ENCODE measurements at places on chromosomes 7 and 10. TPM values are rescaled to one million over a fixed set of nuclear protein-coding genes. Genes with fewer than 3 reads are reported as not detected.

The AMPH gene
- total RNA-seq = 9.8 TPM

The GLI3 gene
- 57.9 TPM for total RNA-seq

The DDC gene
- total RNA-seq = not detected

The MYH16 gene
- total RNA-seq = not detected

The TMEM229A gene
- total RNA-seq = not detected

GRCh38 chr10:61835946-61836887 lies 65.3 kb upstream of the ARID5B start:
- no peak for DNase-seq
- H3K27me3 ChIP-seq = no peaks in the 10 kb centered on the region
- H3K4me1 ChIP-seq = peaks cover 38% of the 10 kb centered on the region
- H3K4me3 ChIP-seq = peak overlapping the region; percentile 27
- H3K36me3 ChIP-seq = peaks cover 1% of the 10 kb centered on the region

DNA sequence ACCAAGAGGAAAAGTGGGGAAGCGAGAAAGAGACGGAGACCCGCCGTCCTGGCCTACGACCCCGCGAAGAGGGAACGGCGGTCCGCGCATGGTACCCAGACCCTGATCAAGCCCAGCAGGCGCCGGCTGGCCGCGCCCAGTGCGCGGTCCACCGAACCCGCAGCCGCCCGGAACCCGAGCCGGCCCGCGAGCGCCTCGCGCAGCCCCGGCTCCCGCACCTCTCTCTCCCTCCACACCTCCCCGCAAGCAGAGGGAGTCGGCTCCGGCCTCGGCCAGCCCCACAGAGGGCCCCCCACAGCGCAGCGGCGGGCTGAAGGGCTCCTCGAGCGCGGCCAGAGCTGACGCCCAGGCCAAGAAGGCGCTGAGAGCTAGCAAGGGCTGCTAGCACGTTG lies 164.7 kb downstream of the AGMO start:
- H3K36me3 ChIP-seq = peaks cover 4% of the 10 kb centered on the region
- peaks cover 9% of the 10 kb centered on the region for H3K4me1 ChIP-seq
- H3K27me3 ChIP-seq = no peaks in the 10 kb centered on the region
- H3K4me3 ChIP-seq = no peak overlapping the region
- no peak overlapping the region for H3K27ac ChIP-seq

DNA sequence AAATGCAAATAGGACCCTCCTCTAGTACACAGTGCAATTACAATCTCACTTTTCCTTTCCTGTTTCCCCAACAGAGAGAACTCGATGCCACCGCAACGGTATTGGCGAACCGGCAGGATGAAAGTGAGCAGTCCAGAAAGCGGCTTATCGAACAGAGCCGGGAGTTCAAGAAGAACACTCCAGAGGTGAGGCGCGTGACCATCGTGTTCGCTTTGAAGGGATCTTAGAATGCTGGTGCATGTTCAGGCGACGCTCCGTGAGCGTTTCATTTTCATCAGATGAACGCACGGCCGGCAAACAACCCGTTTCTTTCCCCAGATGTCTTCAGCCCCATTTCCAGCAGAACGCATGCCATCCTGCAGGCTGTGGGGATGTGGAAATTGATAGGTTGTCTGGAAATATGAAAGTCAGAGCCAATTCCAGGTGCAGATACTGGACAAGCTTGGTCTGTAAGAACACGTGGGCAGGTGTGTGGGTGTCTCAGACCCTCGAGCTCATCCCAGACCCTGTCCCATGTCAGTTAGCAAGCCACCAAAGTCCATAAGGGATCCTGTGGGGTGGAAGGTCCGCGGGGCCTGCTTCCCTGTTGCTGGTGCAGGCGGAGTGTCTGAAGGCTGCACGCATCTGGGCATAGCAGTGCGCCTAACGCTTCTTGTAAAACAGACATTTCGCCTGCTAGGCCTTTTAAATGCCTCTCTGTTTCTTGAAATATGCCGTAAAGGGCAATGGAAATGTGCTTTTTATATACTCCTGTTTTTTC lies 98.8 kb downstream of the CUX1 start:
- no peak overlapping the region for H3K4me3 ChIP-seq
- H3K4me1 ChIP-seq = peaks cover 3% of the 10 kb centered on the region
- no peak for DNase-seq

- H3K4me1 ChIP-seq = peaks cover 4% of the 10 kb centered on the region
- no peaks in the 10 kb centered on the region for H3K27me3 ChIP-seq
- no peak for DNase-seq
- no peak overlapping the region for H3K4me3 ChIP-seq
- no peaks in the 10 kb centered on the region for H3K36me3 ChIP-seq
- H3K27ac ChIP-seq = no peak overlapping the region
Observed at GRCh38 chr7:24911213-24911603, 68.8 kb downstream of the OSBPL3 start.

- peaks cover 23% of the 10 kb centered on the region for H3K27me3 ChIP-seq
- H3K4me1 ChIP-seq = no peaks in the 10 kb centered on the region
- no peak overlapping the region for H3K27ac ChIP-seq
- H3K36me3 ChIP-seq = no peaks in the 10 kb centered on the region
Observed at GRCh38 chr10:58107506-58107905, 160.2 kb downstream of the IPMK start.

DNA sequence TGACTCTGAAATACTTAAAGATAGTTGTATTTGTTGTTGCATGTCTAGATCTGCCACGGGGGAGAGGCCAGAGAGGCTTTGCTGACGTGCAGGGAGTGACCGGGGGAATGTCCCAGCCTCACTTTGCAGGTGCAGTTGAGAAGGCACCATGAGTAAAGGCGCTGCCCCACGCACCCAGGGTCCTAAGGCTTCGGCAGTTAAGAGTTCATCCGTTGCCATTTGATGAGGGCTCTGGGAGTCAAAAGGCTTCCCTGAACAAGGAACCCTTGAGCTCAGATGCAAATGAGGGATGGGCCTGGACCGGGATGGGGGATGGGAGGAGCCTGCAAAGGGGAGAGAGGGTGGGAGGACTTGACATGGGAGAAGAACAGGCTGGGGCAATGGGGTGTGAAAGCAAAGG lies 20.4 kb downstream of the PPP2R2D start:
- peaks cover 14% of the 10 kb centered on the region for H3K4me1 ChIP-seq
- peak overlapping the region; percentile 53 for H3K27ac ChIP-seq
- DNase-seq = no peak
- peaks cover 4% of the 10 kb centered on the region for H3K36me3 ChIP-seq
- H3K4me3 ChIP-seq = no peak overlapping the region
- no peaks in the 10 kb centered on the region for H3K27me3 ChIP-seq

DNA sequence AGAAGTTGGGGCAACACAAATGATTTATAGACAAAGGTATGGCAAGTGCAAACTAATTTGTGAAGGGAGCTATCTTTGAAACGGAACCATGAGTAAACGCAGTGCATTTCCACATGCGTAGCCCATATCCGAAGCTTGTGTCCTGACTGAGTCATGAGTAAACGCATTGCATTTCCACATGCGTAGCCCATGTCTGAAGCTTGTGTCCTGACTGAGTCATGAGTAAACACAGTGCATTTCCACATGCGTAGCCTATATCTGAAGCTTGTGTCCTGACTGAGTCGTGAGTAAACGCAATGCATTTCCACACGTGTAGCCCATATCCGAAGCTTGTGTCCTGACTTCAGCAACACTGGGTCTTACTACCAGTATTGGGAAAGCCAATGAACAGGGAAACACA lies 95.0 kb downstream of the CELF2 start:
- no peaks in the 10 kb centered on the region for H3K27me3 ChIP-seq
- no peak for DNase-seq
- H3K4me1 ChIP-seq = no peaks in the 10 kb centered on the region
- H3K4me3 ChIP-seq = no peak overlapping the region
- H3K27ac ChIP-seq = no peak overlapping the region

DNA sequence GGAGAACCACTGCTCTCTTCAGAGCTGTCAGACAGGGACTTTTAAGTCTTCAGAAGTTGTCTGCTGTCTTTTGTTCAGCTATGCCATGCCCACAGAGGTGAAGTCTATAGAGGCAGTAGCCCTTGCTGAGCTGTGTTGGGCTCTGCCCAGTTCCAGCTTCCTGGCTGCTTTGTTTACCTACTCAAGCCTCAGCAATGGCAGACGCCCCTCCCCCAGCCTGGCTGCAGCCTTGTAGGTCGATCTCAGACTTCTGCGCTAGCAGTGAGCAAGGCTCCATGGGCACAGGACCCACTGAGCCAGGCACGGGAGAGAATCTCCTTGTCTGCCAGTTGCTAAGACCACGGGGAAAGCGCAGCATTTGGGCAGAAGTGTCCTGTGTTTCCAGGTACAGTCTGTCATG lies 12.1 kb upstream of the CPA2 start:
- no peak for DNase-seq
- peaks cover 2% of the 10 kb centered on the region for H3K36me3 ChIP-seq
- H3K4me3 ChIP-seq = no peak overlapping the region

DNA sequence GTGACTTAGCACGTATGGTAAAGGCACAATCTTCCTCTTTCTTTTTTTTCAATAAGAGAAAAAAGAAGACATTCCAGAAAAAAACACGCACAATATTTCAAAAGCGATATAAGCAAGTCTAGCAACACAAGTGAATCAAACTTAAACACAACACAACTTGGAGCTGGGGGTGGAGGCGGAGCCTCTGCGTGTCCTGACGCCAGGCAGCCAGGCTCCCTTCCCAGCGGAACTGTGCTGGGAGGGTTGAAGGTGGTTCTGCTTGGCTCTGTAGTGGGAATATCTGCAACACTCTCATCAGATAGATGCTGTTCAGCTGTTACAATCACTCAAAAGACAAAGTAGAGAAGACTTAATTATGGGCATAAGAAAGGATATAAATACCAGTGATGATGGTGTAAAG lies 211.4 kb downstream of the WDR37 start:
- DNase-seq = no peak
- H3K27ac ChIP-seq = no peak overlapping the region
- H3K4me1 ChIP-seq = peaks cover 31% of the 10 kb centered on the region
- no peaks in the 10 kb centered on the region for H3K36me3 ChIP-seq

DNA sequence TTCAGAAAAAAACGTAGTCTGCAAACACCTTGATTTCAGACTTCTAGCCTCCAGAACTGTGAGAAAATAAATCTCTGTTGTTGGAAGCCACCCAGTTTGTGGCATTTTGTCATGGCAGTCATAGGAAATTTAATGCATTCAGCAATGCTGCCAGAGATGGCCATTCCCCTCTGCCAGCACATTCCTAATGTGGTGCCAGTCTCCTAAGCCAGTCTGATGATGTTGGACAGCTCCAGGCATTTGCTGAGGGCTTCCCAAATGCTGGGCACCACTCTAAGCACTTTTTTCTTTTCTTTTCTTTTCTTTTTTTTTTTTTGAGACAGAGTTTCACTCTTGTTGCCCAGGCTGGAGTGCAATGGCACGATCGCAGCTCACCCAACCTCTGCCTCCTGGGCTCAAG lies 666.7 kb upstream of the C7orf33 start:
- no peaks in the 10 kb centered on the region for H3K4me1 ChIP-seq
- H3K27me3 ChIP-seq = no peaks in the 10 kb centered on the region
- DNase-seq = no peak
- H3K36me3 ChIP-seq = no peaks in the 10 kb centered on the region

- H3K4me3 ChIP-seq = no peak overlapping the region
- no peak for DNase-seq
- H3K36me3 ChIP-seq = peaks cover 3% of the 10 kb centered on the region
- H3K27ac ChIP-seq = no peak overlapping the region
Observed at GRCh38 chr10:17169803-17170202, 31.7 kb downstream of the TRDMT1 start.

DNA sequence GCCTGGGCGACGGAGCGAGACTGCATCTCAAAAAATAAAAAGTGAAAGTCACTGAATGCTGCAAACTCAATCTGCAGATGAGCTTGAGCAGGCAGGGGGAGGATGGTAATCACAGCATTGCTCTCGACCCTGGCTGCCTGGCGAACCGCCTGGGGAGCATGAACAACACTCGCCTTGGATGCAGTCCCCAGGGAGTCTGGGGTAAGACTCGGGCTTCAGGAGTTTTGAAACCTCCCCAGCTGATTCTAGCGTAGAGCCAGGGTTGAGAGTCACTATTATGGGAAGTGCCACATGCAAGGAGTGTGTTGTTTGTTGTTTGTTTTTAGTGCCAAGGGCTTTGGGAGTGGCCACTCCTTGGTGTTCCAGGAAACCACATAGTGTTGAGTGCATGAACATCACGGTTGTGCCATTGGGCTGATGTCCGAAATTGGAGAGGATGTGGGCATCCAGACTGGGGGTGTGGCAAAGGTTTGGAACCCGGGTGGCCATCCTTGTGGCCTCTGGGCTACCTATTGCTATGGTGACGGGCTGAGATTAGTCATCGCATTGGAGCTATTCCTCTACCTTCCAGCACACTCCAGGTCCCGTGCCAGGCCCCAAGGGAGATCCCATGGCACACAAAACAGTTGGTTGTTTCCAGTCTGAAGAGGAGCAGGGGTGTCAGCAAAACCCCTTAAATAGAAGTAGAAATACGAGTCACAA lies 92.6 kb downstream of the RGS10 start:
- DNase-seq = no peak
- peak overlapping the region; percentile 86 for H3K27ac ChIP-seq
- no peaks in the 10 kb centered on the region for H3K27me3 ChIP-seq
- H3K4me3 ChIP-seq = peak overlapping the region; percentile 28

DNA sequence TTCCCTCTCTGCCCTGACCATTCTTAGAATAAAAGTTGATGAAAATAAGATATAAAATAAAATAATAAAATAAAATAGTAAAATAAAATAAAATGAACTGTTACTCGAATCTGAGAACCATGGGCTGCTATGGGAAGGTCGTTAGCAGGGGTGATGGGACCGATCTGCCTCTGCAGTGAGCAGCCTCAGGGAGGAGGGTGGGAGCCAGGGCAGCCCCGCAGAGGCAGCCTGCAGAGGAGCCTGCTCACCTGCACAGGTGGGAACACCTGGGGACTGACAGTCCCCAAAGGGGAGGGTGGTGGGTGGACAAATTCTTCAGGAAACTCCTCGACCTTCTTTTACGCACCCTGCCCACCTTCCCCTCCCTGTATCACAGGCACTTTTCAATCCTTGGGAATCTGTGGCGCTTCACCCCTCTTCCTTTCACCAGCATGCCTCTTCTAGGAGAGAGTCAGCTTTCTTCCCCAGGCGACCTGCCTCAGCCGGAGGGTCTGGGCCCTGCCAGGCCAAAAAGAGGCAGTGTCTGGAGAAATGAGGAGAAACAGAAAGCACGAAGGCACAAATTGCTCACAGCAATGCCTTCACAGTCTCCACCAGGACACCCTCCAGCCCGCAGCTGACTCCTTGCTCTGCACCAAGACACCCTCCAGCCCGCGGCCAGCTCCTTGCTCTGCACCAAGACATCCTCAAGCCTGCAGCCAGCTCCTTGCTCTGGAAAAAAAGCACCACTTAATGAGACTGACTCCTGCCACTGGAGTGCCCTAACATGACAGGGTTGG lies 368.4 kb upstream of the SHH start:
- no peaks in the 10 kb centered on the region for H3K27me3 ChIP-seq
- no peaks in the 10 kb centered on the region for H3K36me3 ChIP-seq
- no peak overlapping the region for H3K4me3 ChIP-seq
- peak; percentile 59 for DNase-seq
- H3K27ac ChIP-seq = no peak overlapping the region

Measured in osteocyte (in vitro differentiated cells).